ENCODE measurements at places on chromosomes 4 and X. TPM values are rescaled to one million over a fixed set of nuclear protein-coding genes. Genes with fewer than 3 reads are reported as not detected.

SHROOM2 gene
- total RNA-seq: 27.3 TPM

ADAD1 gene
- total RNA-seq: not detected

GAB3 gene
- under 0.01 TPM for total RNA-seq

SAP30 gene
- total RNA-seq: 67.5 TPM

TMPRSS11E gene
- not detected for total RNA-seq

BEX1 gene
- 56.3 TPM for total RNA-seq

PCDH7 gene
- 0.60 TPM for total RNA-seq

SHOX gene
- total RNA-seq: not detected

SHROOM4 gene
- total RNA-seq: 0.29 TPM

CCDC160 gene
- total RNA-seq: not detected

GLOD5 gene
- total RNA-seq: not detected

GABRG1 gene
- total RNA-seq: not detected

AKAP14 gene
- total RNA-seq: not detected

LRCH2 gene
- not detected for total RNA-seq

DUSP21 gene
- total RNA-seq: not detected

SERTM2 gene
- total RNA-seq: not detected

SLC25A53 gene
- 6.4 TPM for total RNA-seq

FAM9C gene
- not detected for total RNA-seq

CSAG1 gene
- 33.2 TPM for total RNA-seq

NDUFA1 gene
- total RNA-seq: 71.4 TPM

PDZD11 gene
- 162 TPM for total RNA-seq

CSAG2 gene
- total RNA-seq: 1.1 TPM

NDST4 gene
- total RNA-seq: not detected

TRAM1L1 gene
- total RNA-seq: 3.5 TPM

PPP4R3C gene
- 0.10 TPM for total RNA-seq

UGT8 gene
- 0.68 TPM for total RNA-seq

TBX22 gene
- not detected for total RNA-seq

BCORL1 gene
- total RNA-seq: 0.49 TPM

ADGRG2 gene
- not detected for total RNA-seq

SRPK3 gene
- total RNA-seq: 1.1 TPM

TMEM150C gene
- total RNA-seq: 0.49 TPM

PSMD10 gene
- 119 TPM for total RNA-seq

XKRX gene
- 0.10 TPM for total RNA-seq

F8A2 gene
- total RNA-seq: not detected

KIF4A gene
- total RNA-seq: 58.6 TPM

FAM184B gene
- under 0.01 TPM for total RNA-seq

LRP2BP gene
- total RNA-seq: 0.48 TPM

ZNF275 gene
- total RNA-seq: 1.8 TPM

DUX4 gene
- not detected for total RNA-seq

SLC38A5 gene
- 0.24 TPM for total RNA-seq

CCDC110 gene
- total RNA-seq: 3.3 TPM

PARM1 gene
- total RNA-seq: under 0.01 TPM

RHOXF2 gene
- 0.29 TPM for total RNA-seq

SMPX gene
- total RNA-seq: not detected

TXK gene
- 2.3 TPM for total RNA-seq

PRDM5 gene
- total RNA-seq: 11.4 TPM

NXF3 gene
- 0.10 TPM for total RNA-seq

GIMD1 gene
- not detected for total RNA-seq
